ENCODE measurements at places on chromosomes 7 and 10.

DNA sequence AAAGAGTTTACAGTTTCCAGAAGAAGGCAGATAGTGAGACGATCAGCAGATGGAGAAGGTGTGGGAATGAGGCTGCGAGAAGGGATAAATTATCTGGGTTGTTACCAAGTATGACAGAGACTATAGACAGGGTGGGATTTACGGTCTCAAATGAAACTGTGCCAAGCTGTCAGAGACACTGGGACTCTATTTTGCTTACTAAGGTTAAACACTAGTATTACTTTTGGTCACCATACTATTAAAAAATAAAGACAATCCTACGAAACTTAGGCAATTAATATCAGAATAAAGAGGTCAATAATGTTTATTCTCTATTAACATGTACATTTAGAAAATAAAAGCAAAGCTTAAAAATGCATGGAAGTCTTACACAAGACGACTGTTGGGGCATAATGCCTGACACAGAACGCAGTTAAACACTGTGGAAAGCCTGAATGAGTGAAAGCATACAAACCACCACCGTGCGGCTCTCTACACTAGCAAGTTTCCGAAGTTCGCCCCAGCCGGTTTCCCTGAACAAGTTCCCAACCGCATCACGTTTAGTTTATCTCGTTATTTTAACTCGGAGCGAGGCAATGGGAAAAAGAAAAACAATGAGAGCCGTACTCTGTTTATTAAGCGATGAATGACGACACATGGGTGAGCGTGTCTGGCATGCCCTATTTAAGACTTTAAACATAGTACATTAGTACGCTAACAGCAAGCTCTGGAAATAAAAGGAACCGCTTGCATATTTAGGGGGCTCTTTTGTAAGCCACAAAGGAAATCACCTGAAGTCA, 909 bp upstream of the CC2D2B start:
- peak; percentile 18 for DNase-seq

GRCh38 chr10:100670828-100671479, 74.4 kb upstream of the PAX2 start:
- no peak for DNase-seq

GRCh38 chr10:111077479-111077784, 603 bp downstream of the ADRA2A start:
- DNase-seq = no peak

- DNase-seq = peak; percentile 15
Measured at GRCh38 chr7:87506246-87507180, 31.0 kb upstream of the ABCB4 start.

DNA sequence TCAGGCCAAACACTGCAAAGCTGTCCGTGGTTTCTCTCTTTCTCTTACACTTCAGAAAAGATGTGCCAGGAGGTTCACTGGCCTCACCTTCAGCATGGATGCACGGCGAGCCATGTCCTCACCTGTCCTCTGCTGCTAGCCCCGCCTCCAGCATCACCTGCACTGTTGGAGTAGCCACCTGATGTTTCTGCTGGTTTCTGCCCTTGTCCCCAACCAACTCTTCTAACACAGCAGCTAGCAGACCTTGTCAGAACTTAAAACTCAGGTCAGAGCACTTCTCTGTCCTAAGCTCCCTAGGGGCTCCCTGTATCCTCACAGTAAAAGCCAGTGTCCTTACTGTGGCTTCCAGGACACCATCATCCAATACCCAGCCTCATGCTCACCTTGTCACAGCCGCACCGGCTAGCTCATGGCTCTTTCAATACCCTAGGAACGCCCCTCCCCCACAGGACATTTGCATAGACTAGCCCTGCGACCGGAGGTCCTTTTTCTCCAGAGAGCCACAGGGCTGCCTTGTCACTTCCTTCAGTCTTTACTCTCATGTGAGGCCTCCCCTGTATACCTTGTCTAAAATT, 15.2 kb downstream of the PALD1 start:
- no peak for DNase-seq

- DNase-seq = no peak
Measured at GRCh38 chr10:66071907-66072306, 853.9 kb upstream of the LRRTM3 start.

- no peak for DNase-seq
Measured at GRCh38 chr7:36013246-36014014, 139.6 kb upstream of the EEPD1 start.

- DNase-seq = no peak
Measured at GRCh38 chr10:80491251-80492102, 37.4 kb downstream of the TSPAN14 start.

- no peak for DNase-seq
Measured at GRCh38 chr10:60810437-60811182, 32.3 kb downstream of the CDK1 start.

DNA sequence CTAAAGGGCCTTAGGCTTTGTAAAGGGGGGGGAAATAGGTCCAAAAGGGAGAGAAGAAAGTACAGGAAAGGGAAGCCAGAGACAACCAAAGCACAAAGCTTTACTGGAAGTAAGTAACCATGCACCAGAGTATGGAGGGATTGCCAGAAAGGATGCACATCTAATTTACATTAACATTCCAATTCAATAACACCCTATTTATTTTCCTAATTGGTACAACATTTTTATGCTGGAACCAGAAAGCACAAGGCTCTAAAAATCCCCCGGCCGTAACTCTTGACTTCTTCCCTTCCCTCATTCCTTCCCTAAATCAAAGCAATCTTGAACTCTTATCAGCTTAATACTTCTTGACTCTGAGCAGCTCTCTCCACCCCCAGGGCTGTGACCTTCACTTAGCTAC, 400.0 kb upstream of the CELF2 start:
- no peak for DNase-seq

- DNase-seq = no peak
Measured at GRCh38 chr7:99380032-99380822, 5.7 kb downstream of the ARPC1B start.

DNA sequence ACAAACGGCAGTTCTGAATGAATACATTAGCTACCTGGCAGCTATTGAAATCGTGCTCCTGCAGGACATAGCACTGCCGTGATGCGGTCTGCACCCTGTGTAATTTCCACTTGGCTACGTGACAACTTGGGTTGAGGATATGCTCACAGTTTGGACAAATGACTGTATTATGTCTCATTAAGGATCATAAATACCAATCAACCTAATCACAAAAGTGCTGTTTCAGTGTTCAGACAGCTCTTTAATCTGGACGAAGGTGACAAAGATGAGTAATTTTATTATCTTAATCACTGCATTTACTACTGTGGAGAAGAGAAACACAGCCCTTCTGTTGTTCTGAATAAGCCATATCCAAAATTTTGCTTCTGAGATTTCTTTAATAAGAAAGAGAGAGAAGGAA, 210.8 kb upstream of the PFKP start:
- no peak for DNase-seq

DNA sequence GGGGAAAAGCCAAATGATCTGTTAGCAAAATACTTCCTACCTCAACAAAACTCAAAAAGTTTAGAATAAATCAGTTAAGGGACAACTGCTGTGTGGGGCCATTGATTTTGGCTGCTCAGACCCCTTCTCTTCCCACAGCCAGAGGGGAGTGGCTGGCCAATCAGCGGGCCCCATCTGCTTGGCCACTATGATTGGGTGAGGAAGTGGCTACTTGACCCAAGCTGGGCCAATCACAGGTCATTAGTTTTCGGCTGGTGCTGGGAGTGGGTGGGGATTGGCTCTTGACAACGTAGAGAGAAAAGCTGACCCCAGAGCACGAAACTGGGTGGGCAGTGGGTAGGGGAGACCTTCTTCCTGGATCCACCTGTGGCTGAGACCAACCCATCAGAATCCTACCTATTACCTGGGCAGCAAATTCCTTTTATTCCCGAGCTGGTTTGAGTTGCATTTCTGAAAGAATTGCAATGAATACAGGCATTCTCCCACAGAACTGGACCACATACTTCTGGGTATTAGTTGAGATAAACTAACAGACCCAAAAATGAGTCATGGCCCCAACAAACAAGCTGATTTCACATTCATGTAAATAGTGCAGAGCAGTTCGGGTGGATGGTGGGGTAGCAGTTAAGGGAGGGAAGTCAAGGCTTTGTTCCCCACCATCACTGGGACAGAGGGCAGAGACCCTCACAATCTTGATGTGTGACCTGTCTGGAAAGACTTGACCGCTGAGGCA, 35.6 kb upstream of the HMX3 start:
- DNase-seq = no peak

DNA sequence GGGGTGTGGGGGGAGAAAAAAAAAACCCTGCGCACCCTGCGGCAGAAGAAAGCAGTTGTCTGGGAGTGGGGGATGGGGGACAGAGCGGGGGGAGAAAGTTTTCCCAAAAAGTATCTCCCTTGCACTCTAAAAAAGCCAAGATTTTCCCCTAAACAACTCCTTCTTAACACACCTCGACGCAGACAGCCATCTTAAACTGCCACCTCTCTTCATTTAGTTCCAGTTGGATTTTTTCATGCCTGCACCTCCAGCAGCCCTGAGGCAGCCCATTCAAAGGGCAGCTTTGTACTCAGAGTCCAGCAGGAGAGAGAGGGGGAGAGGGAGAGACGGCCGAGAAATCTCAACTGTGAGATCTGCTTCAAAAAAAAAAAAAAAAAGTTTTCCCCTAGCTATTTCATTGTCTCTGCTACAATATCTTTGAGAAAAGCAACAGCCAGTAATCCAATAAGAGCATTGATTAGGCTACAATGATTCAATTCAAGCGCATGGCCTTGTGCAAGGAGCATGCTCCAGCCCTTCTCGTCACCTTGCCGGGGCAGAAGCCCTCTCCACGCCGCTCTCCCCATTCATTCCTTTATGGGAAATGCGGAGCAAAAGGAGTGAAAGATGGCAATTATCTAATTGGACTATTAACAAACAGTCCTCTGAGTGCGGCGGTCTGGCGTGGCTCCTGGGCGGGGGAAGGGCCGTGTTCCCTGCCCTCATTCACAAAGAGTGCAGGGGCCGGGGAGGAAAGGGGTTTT, 939 bp upstream of the VAX1 start:
- DNase-seq = no peak

DNA sequence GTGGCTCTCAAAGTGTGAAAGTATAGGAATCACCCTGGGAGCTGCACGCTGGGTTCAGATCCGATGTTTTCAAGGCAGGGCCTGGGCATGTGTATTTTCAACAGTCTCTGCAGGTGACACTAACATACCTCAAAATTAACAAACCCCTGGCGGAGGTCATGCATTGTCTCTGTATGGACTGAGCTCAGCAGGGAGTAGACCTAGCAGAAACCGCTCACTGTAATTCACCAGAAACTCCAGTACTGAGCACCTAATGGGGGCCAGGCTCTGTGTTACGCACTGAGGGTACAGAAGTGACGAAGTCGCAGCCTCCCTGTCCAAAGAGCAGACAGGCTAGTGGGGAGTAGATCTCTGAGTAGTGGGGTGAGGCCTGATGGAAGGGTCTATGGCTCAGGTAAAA, 5.6 kb downstream of the STRA8 start:
- no peak for DNase-seq

Measured in HCT116 (cell line).